ENCODE measurements at places on chromosomes 7 and 10. TPM values are rescaled to one million over a fixed set of nuclear protein-coding genes. Genes with fewer than 3 reads are reported as not detected.

DNA sequence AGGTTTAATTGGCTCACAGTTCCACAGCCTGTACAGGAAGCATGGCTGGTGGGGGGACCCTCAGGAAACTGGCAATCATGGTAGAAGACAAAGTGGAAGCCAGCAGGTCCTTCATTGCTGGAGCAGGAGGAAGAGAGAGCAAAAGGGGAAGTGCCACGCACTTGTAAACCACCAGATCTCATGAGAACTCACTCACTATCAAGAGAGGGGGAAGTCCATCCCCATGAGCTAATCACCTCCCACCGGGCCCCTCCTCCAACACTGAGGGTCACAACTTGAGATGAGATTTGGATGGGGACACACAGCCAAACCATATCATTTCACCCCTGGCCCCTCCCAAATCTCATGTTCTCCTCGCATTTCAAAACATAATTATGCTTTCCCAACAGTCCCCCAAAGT lies 171.9 kb upstream of the CACNA2D1 start:
- no peak overlapping the region for H3K27ac ChIP-seq
- no peaks in the 10 kb centered on the region for H3K36me3 ChIP-seq

- no peak for DNase-seq
- H3K4me3 ChIP-seq: no peak overlapping the region
- H3K27me3 ChIP-seq: no peaks in the 10 kb centered on the region
Observed at GRCh38 chr7:45026984-45027773, 27.2 kb downstream of the CCM2 start.

- H3K27ac ChIP-seq: no peak overlapping the region
- DNase-seq: no peak
- no peaks in the 10 kb centered on the region for H3K36me3 ChIP-seq
- H3K4me1 ChIP-seq: peaks cover 22% of the 10 kb centered on the region
- no peaks in the 10 kb centered on the region for H3K27me3 ChIP-seq
Observed at GRCh38 chr7:34133356-34133982, 228.1 kb downstream of the BMPER start.

GRCh38 chr10:27188897-27189296 lies 33.7 kb downstream of the MASTL start:
- no peak for DNase-seq
- no peak overlapping the region for H3K4me3 ChIP-seq
- no peaks in the 10 kb centered on the region for H3K27me3 ChIP-seq
- no peak overlapping the region for H3K27ac ChIP-seq

Gene PHYHIPL
- total RNA-seq: not detected
